ENCODE measurements at places on chromosomes 5 and 9. TPM values are rescaled to one million over a fixed set of nuclear protein-coding genes. Genes with fewer than 3 reads are reported as not detected.

DNA sequence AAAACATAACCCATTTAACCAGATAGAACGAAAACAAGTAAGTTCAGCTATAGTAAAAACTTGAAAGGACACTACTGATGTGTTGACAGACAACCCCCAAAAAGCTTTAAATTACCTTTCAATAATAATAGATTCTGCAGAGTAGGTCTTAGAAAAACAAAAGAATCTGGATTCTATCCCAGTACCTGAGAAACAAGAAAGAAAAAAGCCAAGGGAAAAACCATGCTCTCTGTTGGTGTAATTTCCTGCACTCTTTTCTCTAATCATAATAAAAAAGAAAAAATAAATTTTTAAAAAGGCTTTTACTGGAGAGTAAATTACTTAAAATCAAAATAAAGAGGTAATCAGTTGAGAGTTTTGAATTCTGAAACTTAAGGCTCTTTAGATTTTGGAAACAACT, 1090.4 kb downstream of the PTPRD start:
- DNase-seq, result no peak

DNA sequence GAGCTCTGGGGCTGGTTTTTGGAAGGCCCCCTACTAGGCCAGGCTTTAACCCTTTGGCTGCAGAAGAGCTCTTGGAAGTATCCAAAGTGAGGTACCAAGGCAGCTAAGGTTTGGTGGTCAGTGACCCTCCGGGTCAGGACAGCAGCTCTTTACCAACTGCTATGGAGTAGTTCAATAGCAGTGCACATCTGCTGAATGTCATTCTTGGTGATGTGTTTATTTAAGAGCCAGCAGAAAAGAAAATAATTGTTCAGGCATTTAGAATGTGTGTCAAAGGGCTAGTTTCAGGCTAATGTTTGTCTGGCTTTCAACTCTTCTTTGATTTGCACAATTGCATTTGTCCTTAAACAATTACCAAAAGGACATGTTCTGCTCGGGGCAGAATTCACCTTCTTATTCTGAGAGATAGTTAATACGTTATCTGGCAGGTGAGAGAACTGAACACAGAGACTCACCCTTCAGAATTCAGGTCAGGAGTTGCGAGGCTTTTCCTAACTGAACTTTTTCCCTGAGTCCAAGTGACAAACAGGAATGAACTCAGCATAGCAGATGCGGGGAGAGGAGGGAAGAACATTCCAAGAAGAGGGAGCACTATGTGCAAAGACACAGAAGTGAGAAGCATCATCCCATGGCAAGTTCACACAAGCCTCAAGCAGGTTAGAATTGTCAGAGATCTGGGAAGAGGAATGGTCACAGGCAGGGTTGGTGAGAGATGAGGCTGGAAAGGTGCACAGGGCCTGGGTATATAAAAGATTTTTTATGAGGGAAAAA, 556.7 kb upstream of the TLE4 start:
- peak; percentile 81 for DNase-seq

Gene ZNF454
- 0.82 TPM for total RNA-seq

- no peak for DNase-seq
Observed at GRCh38 chr5:84115727-84116126, 269.0 kb downstream of the EDIL3 start.

GRCh38 chr5:172488221-172488620, 33.9 kb upstream of the SH3PXD2B start:
- no peak for DNase-seq

Gene SLCO6A1
- not detected for total RNA-seq

Gene SLC28A3
- total RNA-seq, result 0.17 TPM

GRCh38 chr5:145701404-145701803, 133.7 kb downstream of the PRELID2 start:
- DNase-seq, result no peak

GRCh38 chr9:107485458-107486043, 4.0 kb downstream of the KLF4 start:
- DNase-seq, result no peak

DNA sequence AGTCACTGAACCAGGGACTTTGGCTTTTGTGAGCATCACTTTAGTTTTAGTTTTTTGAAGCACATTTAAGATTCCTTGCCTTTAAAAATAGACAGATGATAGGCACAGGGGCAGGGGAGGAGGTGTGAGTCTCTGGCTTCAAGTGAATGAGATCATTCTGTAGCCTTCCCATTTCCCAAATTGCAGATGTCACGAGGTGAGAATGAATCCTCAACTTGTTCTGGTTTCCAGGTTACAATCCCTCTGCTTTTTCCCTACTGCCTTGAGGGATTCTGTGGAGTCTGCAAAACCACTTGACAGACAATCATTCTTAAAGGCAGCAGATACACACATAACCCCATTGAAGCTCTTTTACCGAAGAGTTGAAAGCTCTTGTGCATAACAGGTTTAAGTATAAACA, 332.4 kb downstream of the DMAC1 start:
- DNase-seq, result no peak

Gene ZNF366
- total RNA-seq, result not detected

DNA sequence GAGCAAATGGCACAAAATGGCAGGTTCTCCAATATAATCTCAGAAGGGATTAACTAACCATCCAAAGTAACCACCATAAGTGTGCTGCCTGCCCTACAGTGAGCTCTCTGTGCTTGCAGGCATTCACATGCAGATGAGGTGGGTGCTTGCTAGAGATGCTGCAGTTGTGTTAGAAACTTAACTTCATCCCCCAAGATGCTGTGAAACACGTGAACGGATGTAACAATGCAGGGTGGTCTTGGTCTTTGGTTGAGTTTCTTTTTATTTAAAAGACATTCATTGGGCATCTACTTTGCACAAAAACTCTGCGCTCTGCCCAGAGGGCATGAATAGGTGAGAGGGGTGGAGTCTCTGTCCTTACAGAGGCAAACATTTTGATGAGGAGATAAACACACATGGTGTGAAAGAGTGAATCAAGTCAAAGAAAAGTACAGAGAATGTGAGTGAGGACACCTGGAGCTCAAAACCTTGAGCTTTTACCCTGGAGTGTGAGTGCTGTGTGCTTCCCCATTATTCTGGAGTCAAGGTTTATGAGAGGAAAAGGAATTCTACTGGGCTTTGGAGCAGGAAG, 143.9 kb upstream of the DAP start:
- DNase-seq, result no peak

DNA sequence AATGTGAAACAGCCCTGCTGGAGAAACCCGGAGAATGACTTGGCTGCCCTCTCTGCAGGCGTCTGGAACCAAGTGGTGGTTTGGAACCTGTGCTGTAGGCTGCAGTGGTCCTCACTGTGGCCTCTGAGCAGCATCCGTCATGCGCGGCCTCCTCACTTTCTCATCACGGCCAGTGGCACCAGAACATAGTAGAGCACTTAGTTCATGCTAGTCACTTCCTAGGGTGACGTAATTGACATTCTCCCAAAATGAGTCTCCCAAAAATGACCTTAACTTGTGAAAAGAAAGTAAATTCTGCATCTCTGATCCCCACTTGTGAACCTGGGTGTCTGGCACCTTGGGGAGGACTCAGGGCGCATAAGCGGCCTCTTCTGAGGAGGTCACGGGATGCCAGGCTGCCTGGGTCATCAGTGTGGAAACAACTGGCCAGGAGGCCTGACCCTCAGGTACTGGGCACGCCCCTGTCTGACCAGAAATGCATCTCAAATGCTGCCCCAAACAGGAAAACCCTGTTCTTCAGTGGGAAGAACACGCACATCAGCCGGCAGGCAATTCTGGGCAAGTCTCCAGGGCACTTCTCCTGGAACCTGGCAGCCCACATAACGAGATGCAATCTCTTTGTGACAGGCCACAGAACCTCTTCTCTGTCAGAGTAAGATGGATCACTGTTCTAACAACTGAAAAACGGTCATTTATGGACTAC, 36.6 kb upstream of the SPTLC1 start:
- peak; percentile 53 for DNase-seq

DNA sequence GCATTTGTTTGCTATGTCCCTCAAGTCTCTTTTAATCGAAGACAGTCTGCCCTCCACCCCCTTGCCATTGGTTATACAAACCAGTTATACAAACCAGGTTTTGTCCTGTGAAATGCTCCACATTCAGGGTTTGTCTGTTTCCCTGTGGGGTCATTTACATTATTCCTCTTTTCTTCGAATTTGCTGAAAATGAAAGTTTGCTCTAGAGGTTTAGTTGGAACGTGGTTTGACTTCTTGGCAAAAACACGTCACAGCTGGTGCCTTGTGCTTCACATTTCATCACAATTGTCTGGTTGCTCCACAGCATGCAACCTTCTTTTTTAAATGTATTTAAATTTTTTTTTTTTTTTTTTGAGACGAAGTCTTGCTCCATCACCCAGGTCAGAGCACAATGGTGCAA, 4.2 kb upstream of the HAVCR2 start:
- DNase-seq, result no peak

DNA sequence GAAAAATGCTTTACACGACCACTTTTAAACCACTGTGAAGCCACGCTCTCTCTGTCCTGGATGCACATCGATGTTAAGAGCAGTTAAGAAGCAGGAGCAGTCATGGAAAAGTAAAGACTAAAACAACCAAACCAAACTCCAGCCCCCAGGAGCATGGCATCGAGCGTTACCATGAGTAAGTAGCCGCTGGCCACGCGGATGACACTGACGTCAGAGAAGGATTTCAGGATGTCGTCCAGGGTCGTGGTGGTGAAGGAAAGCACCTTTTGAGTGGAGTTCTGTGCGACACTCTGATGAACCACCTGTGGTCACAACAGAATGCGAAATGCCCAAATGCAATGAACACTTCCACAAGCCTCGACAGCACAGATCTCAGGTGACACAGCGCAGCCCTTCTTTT, 38.9 kb downstream of the PTCH1 start:
- no peak for DNase-seq

DNA sequence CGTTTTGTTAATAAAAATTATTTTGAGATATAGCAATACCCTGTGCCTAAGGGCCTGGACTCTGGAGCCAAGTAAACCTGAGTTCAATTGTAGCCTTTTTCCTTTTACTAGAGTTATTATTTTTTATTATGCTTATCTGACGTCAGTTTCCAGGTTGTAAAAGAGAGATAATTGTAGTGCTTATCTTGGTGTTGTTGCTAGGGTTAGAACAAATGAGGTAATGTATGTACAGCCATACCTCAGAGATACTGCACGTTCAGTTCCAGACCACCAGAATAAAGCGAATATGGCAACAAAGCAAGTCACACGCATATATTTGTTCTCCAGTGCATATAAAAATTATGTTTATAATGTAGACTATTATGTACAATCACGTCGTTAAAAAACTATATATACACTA, 215.0 kb downstream of the VPS13A start:
- no peak for DNase-seq

Gene PCDHGA10
- total RNA-seq, result 1.8 TPM

Gene ZNF462
- total RNA-seq, result 22.4 TPM

GRCh38 chr5:59473611-59474010, 419.9 kb downstream of the PDE4D start:
- no peak for DNase-seq

DNA sequence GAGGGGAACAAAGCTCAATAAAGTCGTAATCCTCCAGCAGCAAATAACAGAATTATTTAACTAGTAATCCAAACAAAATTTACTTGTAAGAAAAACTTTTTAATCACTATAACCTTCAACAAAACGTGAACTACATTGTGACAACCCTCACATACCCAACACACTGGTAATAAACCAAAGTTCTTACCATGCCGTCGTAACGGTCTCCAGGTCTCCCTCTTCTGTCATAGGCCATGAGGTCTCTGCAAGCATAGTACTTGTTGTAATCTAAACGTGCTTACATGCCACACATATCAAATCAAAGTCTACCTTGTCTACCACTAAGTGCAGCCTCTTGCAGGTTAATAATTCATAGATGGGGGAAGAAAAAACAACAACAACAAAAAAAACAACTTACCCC, 8.5 kb downstream of the HNRNPK start:
- DNase-seq, result no peak

GRCh38 chr5:150059623-150060022, 26.7 kb downstream of the CSF1R start:
- DNase-seq, result no peak

DNA sequence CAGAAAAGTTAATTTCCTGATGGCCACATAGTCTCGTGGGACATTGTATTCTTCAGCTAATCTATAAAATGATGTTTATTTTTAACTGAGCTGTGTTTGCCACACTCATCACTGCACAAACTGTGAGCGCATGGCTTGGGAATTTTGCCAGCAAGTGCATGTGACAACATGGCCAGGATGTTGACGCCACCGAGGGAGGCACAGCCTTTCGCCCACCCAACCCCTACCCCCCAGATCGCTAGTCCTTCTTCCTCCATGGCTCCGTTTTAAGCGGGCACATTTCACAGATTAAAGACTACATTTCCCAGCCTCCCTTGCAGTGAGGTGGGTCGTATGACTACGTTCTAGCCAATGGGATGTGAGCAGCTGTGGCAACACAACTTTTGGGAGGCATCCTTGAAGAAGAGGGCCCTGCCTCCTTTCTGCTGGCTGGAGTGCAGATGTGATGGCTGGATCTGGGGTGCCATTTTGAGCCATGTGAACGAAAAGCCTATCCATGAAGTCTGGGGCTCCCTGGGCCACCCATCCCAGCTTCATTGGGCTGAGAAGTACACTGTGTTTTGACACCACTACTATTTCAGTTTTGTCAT, 7.9 kb downstream of the NRARP start:
- DNase-seq, result no peak

DNA sequence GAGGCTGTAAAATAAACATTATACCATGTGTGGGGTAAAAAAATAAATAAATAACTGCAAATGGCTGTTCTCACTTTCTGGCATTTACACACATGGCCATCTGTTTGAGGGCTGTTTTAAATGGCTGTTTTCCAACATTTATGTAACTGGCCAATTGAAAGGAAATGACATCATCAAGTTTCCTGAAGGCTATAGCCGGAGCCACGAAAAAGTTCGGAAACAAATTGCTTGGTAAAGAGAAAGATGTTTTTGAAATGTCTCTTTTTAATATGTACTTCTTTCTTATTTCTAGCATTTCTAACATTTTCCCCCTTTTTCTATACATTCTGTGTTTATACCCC, 95.4 kb upstream of the DAB2 start:
- no peak for DNase-seq

DNA sequence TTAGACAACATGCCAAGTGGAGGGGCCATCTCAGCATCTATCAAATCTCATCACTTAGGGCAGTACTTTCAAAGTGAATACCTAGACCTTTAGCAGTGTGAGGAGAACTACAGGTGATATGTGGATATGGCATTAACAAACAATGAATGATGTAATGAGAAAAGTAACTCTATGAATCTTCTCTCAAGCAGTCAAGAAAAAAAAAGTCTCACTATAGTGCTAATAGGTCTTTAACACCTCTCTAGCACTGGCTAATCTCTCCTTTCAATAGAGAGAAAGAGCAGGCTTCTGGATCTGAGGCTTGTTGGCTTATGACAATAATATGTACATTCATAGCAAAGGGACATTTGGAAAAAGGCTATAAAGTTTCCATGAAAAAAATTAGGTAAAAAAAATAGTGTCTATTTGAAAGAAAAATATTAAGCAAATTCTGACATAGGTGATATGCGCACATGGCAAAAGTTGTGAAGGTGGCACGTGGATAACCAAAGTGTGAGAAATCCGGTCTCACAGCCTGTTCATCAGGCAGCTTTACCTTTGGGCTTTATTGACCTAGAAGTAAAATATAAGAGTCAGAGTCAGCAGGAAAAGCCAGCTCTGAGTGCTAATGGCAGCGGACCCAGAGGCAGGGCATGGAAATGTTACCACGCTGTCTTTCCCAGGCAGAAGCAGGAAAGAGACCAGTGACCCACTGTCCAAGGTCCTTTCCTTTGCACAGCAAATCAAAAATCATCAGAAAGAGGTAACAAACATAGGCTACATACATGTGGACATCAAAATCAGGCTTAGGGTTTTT, 203.4 kb downstream of the EFNA5 start:
- no peak for DNase-seq
